GM20000 (cell line): ENCODE measurements at places on chromosomes 4 and X.

DNA sequence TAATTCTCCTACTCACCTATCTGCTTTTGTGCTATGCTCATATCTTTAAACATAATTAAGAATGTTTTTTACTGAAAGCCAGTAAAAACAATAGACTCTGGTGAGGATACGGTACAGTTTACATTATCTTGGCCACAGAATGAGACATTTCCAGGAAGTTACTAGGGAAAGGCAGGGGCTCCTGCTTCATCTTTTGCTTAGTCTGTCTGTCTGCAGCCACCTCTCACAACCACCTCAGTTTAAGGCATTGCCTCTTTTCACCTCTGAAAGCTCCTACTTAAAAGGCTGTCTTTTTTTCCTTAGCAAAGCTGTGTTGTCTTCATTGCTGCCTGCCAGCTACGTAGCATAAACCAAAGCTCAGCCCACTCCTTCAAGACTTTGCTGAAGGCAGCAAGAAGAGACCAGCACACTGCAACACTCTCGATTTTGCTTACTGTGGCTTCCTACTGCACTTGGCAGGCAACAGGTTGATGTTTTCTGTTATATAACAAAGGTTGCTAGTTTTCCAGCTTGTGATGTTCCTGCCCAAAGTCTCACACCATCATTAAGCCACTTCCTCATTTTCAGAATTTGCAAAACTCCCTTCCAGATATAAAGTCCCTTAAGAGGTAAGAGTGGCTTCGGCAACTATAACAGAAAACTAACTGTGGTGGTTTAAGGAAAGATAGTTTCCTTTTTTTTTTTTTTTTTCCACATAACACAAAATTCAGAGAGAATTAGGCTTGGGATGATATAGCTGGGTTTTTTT is 432.9 kb downstream of the GRXCR1 start:
- peak; percentile 2 for DNase-seq

- DNase-seq = no peak
Observed at GRCh38 chrX:42047886-42048285, 124.5 kb upstream of the CASK start.

- DNase-seq = no peak
Observed at GRCh38 chrX:132365490-132365889, 123.3 kb downstream of the MBNL3 start.

GRCh38 chrX:120309873-120310705 is 1.2 kb downstream of the TMEM255A start:
- no peak for DNase-seq

GRCh38 chrX:8201896-8202331 is 30.8 kb upstream of the VCX2 start:
- DNase-seq = no peak

DNA sequence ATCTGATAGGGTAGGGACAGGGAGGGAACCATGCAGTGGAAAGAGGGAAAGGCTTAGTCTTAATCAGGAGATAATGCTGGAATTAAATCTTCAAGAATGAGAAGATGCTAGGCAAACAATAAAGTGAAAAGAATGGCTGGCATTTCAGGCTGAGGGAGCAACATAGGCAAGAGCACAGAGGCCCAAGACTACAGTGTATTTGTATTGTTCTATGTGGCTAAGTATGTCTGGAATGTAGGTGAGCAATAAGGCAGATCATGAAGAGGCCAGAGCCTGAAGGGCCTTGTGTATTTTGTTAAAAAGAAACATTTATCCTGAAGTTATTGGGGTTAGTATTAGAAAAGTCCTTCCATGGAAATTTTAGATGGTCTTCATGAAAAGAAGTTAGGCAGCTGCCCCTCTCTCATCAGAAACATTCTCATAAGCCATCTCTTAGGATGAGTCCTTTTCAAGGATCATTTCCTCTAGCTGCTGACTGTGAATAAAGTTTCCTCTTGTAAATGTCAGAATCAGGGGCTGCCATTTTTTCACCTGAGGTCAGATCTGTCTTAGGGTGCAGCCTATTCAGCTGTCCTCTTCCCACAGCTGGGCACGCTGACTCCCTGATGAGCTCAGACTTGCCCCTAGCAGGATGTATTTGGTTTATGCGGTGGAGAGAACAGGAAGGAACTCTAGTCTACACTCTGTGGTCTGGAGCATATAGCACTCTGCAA is 46.3 kb downstream of the ATP10D start:
- peak; percentile 30 for DNase-seq

DNA sequence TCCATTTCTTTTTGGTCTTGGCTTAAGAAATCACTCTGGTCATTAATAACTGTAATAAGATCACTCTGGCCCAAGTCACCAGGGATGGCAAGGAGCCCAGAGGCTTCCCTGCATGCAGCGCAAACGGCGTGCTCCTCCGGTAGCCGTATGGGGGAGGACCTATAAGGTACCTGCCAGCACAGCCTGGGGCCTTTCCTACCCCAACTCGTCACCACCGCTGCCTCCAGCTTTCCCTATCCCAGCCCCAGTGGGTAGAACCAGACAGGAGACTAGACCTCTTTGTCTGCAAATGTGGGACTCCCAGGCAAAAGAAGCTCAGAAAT is 25.9 kb downstream of the HAND2 start:
- DNase-seq = no peak

DNA sequence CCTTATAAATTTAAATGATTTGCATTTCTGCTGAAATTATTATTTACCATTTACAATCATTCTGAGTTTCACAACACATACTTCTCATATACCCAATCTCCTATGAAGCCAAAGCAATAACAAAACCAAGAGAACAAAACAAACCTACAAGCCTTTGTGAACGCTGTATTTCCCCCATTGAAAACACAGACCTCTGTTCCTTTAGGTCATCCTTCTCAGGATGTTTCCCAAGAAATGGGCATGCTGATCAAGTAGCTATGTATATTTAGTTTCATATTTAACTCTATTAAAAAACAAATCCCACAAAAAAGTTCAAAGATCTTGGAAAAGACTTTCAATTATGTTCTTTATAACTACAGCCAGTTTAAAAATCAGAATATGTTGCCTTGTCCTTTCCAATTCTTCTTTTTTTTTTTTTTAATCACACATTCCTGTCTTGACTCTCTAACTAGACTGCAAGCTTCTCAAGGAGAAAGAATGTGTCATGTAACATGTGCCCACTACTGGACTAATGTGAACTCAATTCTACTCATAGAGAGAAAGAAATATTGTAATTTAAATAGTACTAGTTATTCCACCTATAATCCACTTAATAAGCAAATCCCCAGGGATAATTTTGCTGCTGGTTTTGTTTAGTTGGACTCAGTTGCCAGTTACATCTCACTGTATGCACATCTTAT is 84.3 kb upstream of the PRSS48 start:
- DNase-seq = no peak

- DNase-seq = peak; percentile 25
Observed at GRCh38 chr4:127586922-127587571, 45.7 kb upstream of the INTU start.

DNA sequence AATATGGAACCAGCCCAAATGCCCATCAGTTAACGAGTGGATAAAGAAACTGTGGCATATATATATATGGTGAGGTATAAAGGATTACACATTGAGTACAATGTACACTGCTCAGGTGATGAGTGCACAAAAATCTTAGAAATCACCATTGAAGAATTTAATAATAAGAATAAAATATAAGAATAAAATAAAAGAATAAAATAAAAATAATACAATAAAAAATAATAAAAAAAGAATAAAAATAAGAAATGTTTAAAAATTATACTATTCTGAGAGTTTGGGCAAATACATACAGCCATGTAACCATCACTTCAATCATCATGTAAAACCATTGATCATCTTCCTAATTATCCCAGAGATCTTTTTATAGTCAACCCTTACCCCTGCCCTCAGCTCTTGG is 173.5 kb downstream of the AWAT2 start:
- no peak for DNase-seq

GRCh38 chrX:70754169-70754848 is 154.2 kb downstream of the TEX11 start:
- no peak for DNase-seq

DNA sequence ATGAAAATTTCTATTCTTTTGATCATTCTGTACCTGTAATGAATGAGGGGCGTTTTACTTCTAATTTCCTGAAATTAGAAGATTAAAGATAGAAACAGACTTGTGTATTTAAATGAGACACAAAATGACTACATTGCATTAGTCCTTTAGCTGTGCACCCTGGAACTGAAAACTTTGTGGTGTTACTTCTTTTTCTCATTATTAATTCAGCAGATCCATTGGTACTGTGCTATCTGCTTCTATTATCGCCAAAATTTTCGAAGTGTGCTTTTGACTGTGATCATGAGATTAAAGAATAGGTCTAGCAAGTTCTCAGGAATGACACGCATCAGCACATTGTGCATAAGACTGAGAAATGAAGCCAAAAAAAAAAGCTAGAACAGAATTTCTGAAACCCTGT is 1938.9 kb upstream of the TENM3 start:
- no peak for DNase-seq

DNA sequence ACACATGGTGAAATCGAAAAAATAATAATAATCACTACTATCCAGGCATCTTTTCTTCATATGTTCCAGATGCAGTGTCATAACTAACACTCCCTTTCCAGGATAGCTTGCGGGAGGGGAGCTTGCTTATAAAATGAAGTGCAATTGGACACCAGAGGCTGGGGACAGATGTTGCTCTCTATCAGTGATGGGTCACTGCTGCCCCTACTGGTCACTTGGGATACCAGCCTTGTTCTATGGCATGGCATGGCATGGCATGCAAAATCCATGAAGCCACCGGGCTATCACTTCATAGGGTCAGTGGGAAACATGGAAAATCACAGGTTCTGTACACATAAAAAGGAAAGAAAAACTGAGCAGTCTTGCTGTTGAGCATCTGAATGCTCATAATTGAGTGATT is 168.1 kb downstream of the GLRA2 start:
- DNase-seq = peak; percentile 9

DNA sequence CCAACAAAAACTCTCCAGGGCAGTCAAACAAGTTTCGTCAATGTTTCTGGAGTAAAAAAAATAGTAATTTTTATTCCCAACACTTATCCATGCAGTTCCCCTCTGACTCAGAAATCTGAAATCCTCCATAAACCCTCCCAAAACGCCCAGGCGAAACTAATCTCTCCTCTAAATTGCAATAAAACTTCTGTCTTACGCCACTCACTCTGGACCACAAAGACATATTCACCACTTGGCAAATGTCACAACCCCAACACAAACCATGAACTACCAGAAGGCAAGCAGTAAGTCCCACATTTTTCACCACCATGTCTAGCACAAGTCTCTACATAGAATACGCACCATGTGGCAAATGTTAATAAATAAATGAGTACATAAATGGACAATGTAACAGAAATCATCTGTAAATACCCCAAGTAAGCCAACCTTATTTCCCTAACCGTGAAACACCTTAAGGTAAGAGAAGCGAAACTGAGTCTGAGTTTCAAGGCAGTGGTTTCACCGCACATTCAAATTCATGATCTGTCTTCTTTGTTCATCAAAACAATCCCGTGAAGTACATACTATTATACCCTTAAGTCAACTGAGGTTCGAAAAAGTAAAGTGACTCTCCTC is 1.6 kb downstream of the PAPSS1 start:
- DNase-seq = peak; percentile 40

GRCh38 chr4:157957905-157958304 is 214.9 kb downstream of the GASK1B start:
- DNase-seq = no peak

DNA sequence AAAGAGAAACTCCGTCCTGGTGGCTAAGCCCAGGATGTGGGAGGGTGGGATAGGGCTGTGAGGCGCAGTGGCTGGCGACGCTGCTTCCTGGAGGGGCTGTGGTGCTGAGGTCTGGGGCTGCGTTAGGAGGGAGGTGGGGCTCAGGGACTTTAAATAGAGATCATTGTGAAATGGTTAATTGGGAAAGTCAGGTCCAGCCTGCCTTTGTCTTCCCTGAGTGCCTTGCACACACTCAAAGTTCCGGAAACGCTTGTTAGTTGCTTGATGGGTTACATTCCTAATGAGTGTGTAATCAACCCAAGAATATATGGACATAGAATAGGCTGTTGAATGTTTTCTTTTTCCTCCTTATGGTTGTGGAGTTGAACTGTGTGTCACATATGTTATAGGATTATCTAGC is 55.7 kb upstream of the CLDN34 start:
- no peak for DNase-seq

DNA sequence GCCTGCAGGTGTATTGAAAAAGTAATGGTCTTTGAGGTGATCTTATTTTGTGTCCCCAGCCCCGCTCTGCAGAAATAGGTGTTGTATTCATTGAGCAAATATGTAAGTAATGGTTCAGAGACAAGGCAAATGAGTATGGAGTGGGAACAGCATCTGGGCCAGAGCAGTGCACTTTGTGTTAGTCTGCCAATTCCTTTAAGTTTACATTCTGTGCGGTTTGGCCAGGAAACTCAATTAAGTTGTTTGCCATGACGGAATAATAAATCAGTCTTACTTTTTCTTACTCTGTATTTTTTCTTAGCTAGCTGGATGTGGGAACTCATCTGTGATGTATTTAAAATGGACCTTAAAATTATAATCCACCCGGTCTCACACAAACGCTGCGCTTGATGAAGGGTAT is 12.6 kb downstream of the DCLK2 start:
- no peak for DNase-seq

- DNase-seq = no peak
Observed at GRCh38 chr4:152281822-152282221, 254.1 kb downstream of the FBXW7 start.
